ENCODE measurements at places on chromosomes 2 and 18. TPM values are rescaled to one million over a fixed set of nuclear protein-coding genes. Genes with fewer than 3 reads are reported as not detected.
A peak's percentile ranks its signal among the peaks of the same experiment; 100 is the strongest.

DNA sequence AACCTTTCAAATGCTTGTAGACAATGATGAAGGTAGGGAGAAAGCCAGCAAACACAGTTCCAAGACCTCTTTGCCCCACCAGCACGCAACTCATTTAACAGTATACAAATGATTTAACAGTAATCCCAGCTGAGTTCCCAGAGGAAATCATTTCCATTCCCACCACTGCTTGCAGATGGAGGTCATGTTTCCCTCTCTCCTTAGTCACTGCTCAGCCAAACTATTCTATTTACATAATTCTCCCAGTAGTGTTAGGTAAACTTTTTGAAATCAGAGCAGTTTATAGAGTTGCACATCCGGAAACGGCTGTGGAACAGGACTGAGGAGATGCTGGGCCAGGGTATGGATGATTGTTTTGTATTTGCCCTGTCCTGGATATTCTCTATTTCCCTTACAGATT, 328.5 kb downstream of the FIGN start:
- H3K4me3 ChIP-seq: no peak overlapping the region
- H3K4me1 ChIP-seq: no peaks in the 10 kb centered on the region
- no peak overlapping the region for H3K27ac ChIP-seq
- H3K27me3 ChIP-seq: no peaks in the 10 kb centered on the region
- no peaks in the 10 kb centered on the region for H3K36me3 ChIP-seq

DNA sequence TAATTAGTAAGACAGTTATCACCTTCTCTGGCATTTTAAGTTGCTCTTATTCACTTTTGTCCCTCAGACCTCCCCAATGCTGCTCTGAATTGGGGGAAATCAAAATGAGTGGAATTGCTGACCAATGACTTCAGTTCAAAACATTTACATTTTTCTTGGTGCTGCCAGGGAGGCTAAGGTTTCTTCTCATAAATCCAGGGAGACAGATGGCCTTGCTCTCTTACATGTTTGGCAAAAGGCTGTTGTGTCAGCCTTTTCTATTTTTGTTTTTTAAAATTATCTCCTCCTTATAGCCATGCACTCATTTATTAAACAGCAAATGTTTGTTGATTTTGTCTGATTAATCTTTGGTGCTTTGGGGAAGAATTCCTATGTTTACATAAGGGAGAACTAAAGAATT, 82.0 kb downstream of the GALNT13 start:
- H3K36me3 ChIP-seq: no peaks in the 10 kb centered on the region
- no peaks in the 10 kb centered on the region for H3K4me1 ChIP-seq
- H3K27me3 ChIP-seq: no peaks in the 10 kb centered on the region
- no peak overlapping the region for H3K4me3 ChIP-seq

GRCh38 chr2:223877721-223878410, 40.5 kb upstream of the AP1S3 start:
- no peaks in the 10 kb centered on the region for H3K4me1 ChIP-seq
- H3K4me3 ChIP-seq: no peak overlapping the region
- DNase-seq: no peak
- H3K27ac ChIP-seq: no peak overlapping the region

- H3K4me3 ChIP-seq: no peak overlapping the region
- DNase-seq: peak; percentile 93
- H3K4me1 ChIP-seq: no peaks in the 10 kb centered on the region
Observed at GRCh38 chr18:22223254-22223964, 54.0 kb downstream of the GATA6 start.

GRCh38 chr2:106758901-106759497, 127.0 kb downstream of the ST6GAL2 start:
- no peaks in the 10 kb centered on the region for H3K27me3 ChIP-seq
- no peak for DNase-seq
- no peak overlapping the region for H3K4me3 ChIP-seq
- no peaks in the 10 kb centered on the region for H3K4me1 ChIP-seq
- no peak overlapping the region for H3K27ac ChIP-seq

DNA sequence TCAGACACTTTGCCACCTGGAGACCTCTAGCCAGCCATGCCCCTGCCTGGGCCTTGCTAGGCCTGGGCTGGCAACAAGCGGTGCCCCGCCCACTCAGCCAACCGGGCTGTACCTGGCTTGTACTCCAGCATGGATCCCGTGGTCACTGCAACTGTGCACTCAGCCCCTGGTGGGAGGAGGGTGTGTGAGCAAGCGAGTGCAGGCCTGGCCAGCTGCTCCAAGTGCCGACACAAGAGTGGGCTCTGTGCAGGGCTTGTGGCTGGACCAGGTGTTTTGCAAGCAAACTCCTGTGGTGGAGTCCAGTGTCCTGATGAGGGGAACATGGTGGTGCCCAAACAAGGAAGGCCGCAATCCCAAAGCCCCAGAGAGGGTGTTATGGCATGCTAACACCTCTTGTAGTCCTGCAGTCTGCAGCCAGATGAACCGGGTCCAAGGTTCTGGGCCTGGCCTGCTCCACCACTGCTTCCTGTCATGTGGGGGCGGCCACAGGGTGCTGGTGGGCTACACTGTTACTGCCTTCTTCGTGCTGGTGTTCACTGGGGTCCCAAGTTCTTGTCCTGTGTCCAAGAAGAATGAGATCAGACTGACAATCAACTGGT, 60.1 kb upstream of the CD28 start:
- H3K4me3 ChIP-seq: no peak overlapping the region
- H3K36me3 ChIP-seq: no peaks in the 10 kb centered on the region
- no peak for DNase-seq
- peaks cover 14% of the 10 kb centered on the region for H3K4me1 ChIP-seq
- H3K27me3 ChIP-seq: no peaks in the 10 kb centered on the region

GRCh38 chr2:21047141-21048009, 3.5 kb upstream of the APOB start:
- no peak overlapping the region for H3K27ac ChIP-seq
- H3K4me1 ChIP-seq: no peaks in the 10 kb centered on the region
- no peaks in the 10 kb centered on the region for H3K27me3 ChIP-seq
- no peak overlapping the region for H3K4me3 ChIP-seq
- no peak for DNase-seq

GRCh38 chr18:33873112-33873511, 295.1 kb downstream of the ASXL3 start:
- no peak for DNase-seq
- H3K4me1 ChIP-seq: no peaks in the 10 kb centered on the region
- no peaks in the 10 kb centered on the region for H3K27me3 ChIP-seq
- H3K36me3 ChIP-seq: no peaks in the 10 kb centered on the region
- no peak overlapping the region for H3K27ac ChIP-seq

DNA sequence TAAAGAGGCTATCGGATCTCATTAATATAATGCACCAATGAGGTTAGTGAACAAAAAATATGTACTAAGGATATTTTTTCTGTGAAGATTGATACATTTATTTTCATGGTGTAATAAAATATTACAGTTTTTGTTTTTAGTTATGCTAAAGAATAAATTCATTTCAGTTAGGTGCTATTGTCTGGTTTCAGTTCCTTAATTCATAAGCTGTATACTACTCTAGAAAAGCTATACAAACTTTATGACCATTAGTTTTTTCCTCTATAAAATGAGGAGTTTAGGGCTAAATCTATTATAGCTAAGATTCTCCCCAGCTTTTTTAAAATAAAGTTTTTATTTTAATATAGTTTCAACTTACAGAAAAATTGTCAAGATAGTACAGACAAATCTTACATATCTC, 1311.7 kb upstream of the NXPH2 start:
- no peak overlapping the region for H3K4me3 ChIP-seq
- no peaks in the 10 kb centered on the region for H3K27me3 ChIP-seq
- H3K36me3 ChIP-seq: no peaks in the 10 kb centered on the region

DNA sequence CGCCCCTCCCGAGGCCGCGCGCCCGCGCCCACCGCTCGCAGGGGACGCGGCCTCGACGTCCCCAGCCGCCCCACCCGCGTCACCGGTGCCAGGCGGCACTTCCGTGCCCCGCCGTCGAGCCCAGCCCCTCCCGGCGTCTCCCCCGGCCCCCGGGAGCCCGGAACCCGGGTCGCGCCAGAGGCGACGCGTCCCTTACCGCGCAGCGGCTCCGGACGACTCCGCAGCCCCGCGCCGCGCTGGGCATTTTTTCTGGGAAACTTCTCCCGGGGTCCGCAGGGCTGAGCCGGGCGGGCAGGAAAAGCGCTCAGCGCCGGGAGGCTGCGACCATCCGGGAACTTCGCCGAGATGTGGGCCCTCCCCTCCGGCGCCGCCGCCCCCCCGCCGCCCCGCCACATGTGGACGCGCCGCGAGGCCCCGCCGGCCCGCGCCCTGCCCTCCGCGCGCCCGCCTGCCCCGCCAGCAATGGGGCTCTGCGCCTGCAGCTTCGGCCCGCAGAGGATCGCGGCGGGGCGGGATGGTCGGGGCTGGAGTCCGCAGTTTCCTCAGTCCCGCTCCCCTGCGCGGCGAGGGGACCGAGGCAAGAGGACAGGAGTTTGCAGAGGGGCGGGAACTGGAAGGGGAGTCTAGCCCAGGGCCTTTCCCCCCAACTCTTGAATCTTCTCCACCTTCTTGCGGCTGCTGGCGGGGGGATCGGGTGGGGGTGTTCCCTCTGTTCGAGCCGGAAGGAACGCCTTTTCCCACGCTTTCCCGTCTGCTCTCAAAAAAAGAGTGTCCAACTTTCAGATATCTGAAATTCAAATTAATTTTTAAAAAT, 81.5 kb downstream of the CHRNA1 start:
- no peak for DNase-seq
- H3K27ac ChIP-seq: peak overlapping the region; percentile 90
- H3K36me3 ChIP-seq: no peaks in the 10 kb centered on the region
- no peaks in the 10 kb centered on the region for H3K4me1 ChIP-seq

GRCh38 chr2:100895402-100895801, 75.5 kb downstream of the NPAS2 start:
- no peak overlapping the region for H3K27ac ChIP-seq
- H3K4me1 ChIP-seq: no peaks in the 10 kb centered on the region
- no peak overlapping the region for H3K4me3 ChIP-seq
- H3K27me3 ChIP-seq: no peaks in the 10 kb centered on the region

The PLEKHM3 gene
- 29.0 TPM for total RNA-seq

The DSC2 gene
- 19.0 TPM for total RNA-seq

The GREB1 gene
- total RNA-seq: 42.9 TPM

The TBR1 gene
- not detected for total RNA-seq
